H54 (cell line): ENCODE measurements at places on chromosomes 3 and 15.

DNA sequence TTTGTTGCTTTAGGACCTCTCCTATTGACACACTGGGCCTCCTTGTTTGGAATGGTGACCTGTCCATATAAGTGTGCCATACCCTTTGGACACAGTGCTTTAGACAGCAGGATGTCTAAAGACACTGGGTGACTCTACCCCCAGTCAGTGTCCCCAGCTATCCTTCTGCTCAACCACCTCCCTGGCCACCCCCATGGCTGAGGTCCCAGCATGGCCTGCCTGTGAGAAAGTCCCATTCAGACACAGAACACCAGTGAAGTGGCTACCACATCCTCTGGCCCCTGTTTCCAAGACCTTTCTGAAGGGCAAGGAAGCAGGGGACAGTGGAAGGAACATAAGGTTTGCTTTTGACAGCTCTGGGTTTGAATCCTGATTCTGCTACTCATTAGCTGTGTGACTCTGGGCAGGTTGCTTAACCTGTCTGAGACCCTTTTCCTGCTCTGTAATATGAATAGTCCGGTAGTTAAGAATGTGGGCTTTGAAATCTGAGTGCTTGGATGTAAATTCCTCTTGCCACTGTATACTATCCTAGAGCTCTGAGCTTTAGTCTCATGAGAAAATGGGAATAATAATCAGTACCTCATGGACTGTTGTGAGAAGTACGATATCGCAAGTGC is 6.3 kb upstream of the AP3S2 start:
- no peak for DNase-seq

DNA sequence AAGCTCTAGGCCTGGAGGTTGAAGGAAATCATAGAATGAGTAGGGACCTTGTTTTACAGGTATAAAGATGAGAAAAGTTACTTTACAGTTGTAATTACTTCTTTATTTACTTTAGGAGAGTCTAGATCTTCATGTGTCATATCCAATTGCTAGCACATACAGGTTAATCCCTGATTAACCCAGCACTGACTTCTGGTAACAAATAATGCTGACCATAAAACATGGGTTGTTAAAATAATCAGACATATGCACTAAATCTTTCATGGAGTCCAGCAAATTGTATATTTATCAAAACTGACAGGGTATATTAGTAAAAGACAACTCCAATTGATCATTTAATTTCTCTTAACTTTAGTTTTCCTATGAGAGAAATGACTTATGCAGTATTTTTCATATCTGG is 245.2 kb downstream of the NFKBIZ start:
- DNase-seq, result no peak

DNA sequence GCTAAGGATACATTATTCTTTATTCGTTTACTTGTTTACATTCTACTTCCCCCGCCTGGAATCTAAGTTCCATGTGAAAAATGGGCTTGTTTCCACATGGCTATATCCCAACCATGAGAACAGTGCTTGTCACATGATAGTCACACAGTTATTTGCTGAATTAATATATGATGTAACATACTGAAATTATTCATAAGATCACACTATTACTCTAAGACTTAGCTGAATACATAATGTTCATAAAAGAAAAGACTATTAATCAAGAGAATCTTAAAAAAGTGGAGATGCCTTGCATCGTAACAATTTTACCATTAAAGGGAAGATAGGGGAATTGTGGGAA is 6.5 kb downstream of the PBRM1 start:
- no peak for DNase-seq

GRCh38 chr3:171059978-171060377 is 33.5 kb upstream of the SLC2A2 start:
- DNase-seq, result no peak

GRCh38 chr15:58269455-58270414 is 131.6 kb downstream of the AQP9 start:
- DNase-seq, result peak; percentile 13

DNA sequence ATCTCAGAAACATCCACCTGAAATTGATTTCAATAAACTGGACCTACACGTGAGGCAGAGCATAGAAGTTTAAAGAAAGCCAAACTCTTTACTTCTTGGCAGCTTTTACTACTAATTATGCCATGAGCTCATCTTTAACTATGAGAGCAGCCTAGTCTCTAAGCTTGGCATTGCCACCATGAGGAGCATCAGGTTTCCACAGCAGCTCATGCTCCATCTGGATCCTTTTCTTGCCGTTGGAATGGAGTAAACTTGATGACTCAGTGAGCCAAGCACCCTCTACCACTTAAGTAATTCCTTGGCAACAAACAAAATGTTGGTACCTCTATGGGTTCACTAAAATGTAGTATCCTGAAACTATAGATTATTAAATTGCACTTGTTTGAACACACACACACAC is 583.2 kb downstream of the EPHA3 start:
- DNase-seq, result no peak
